ENCODE measurements at places on chromosomes 2 and 18. TPM values are rescaled to one million over a fixed set of nuclear protein-coding genes. Genes with fewer than 3 reads are reported as not detected.

DNA sequence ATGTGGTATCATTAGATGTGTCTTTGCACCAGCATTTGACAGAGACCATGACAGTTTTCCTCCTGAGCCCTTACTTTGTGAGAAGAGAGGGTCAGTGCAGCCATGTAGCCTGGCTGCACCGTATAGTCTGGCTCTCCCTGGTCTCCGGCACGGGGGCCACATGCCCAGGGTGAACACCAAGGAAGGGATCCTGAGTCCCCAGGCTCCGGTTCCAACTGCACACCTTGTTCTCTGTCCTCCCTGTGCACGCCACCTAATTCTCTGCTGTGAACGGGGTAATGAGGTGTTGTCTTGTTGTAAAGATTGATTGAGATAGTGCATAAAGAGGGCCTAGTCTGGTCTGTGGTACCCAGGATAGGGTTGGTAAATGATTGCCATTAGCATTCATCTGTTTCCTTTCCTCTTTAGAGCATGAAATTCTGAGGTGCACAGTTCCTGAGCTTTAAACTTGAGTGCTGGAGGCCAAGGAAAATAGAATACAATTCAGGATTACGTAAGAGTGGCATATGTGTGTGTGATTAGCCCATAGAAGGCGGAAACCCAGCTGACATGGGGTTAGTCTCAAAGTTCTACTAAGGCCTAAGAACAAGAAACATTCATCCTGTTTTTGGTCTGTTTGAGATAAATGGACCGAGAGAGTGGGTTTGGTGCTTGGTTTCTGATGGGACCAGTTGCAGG, 55.5 kb downstream of the NCK2 start:
- peaks cover 99% of the 10 kb centered on the region for H3K4me1 ChIP-seq
- H3K27me3 ChIP-seq: no peaks in the 10 kb centered on the region
- DNase-seq: no peak
- H3K27ac ChIP-seq: peak overlapping the region; percentile 97
- H3K4me3 ChIP-seq: peak overlapping the region; percentile 55

Gene INPP1
- total RNA-seq: 6.9 TPM

GRCh38 chr18:23337599-23338444, 115.3 kb upstream of the RIOK3 start:
- H3K27ac ChIP-seq: no peak overlapping the region
- no peak overlapping the region for H3K4me3 ChIP-seq
- no peak for DNase-seq
- no peaks in the 10 kb centered on the region for H3K4me1 ChIP-seq
- no peaks in the 10 kb centered on the region for H3K27me3 ChIP-seq

DNA sequence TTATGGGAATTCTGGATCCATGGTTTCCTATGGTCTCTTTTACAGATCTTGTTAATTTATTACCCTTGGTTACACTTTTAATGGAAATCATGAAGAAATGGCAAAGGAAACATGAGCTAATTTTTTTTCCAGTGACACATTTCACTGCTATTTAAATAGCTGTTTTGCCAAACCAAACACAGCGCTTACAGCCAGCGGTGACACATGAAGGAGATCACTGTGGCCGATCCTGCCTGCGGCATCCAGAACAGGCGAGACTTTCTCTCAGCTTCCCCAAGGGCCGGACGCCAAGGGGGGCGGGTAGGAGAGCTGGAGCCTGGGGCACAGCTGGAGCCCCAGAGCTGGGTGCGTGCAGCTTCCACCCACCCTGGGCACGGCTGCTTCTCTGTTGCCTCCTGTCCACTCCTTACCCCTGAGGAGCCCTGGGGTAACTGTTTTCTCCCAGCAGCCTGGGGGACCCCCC, 81.4 kb upstream of the PKDCC start:
- H3K27ac ChIP-seq: no peak overlapping the region
- no peak for DNase-seq
- H3K36me3 ChIP-seq: no peaks in the 10 kb centered on the region
- H3K27me3 ChIP-seq: peaks cover 9% of the 10 kb centered on the region
- H3K4me1 ChIP-seq: no peaks in the 10 kb centered on the region
- no peak overlapping the region for H3K4me3 ChIP-seq

DNA sequence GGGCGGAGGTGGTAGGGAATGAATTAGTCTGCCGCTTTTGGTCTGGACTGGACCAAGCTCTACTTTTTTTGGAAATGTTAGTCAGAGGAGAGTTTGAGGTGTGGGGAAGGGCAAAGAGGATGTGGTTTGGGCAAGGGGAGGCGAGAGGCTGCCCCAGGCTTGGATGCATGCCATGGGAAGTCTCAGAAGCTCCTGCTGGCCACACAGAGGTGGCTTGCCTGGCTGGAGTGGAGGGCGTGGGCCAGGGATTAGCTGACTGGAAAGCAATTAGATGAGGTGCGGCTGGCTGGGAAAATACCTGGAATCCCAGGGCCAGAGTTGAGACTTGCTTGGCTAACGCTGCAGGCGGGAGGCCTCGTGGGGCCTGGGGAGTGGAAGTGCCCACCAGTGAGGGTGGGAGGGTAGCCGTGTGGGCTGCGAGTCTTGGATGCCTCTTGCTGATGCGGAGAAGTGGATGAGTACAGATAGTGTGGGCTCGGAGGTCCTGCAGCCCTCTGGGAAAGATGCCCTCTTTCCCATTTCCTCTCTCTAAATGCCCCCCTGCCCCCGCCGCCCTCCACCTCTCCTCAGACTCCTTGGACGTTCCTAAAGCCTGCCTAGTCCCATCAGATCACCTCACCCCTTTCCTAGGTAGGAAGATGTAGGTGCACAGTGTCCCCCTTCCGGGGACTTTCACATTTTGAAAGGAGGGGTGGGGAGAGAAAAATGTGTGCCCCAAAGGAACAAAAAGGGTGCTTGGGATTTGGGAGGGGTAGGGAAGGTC, 117.6 kb downstream of the SMAD7 start:
- H3K4me1 ChIP-seq: peaks cover 84% of the 10 kb centered on the region
- peaks cover 8% of the 10 kb centered on the region for H3K36me3 ChIP-seq
- peak overlapping the region; percentile 74 for H3K4me3 ChIP-seq

Gene CTAGE1
- total RNA-seq: not detected

Gene CCDC68
- total RNA-seq: not detected

GRCh38 chr2:202377207-202377761, 1.2 kb downstream of the BMPR2 start:
- H3K36me3 ChIP-seq: no peaks in the 10 kb centered on the region
- DNase-seq: peak; percentile 24
- H3K27ac ChIP-seq: peak overlapping the region; percentile 84
- H3K27me3 ChIP-seq: peaks cover 10% of the 10 kb centered on the region
- peak overlapping the region; percentile 97 for H3K4me3 ChIP-seq
- H3K4me1 ChIP-seq: peaks cover 28% of the 10 kb centered on the region

- peaks cover 36% of the 10 kb centered on the region for H3K27me3 ChIP-seq
These were observed 6.5 kb downstream of the DIPK1C start for GRCh38 chr18:74450626-74451025.

Gene MOCOS
- total RNA-seq: 0.21 TPM

Gene OR6B2
- not detected for total RNA-seq

DNA sequence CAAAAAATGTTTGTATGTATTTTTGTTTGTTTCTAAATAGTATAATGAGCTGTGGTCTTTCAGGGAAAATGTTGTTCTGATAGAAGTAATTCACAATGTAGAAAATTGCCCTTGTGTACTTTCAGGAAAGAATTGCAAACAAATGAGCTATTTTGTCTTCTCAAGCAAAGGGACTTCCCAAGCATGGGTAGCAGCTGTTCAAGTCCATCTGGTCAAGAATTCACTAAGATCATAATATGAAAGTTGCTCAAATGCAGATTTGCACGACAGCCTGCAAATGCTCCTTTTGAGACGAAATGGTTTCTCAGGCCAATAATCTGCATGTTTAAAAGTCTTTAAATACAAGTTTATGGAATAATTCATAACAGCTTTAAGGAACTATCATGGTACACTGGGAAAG, 51.9 kb upstream of the HNMT start:
- H3K27ac ChIP-seq: no peak overlapping the region
- H3K4me1 ChIP-seq: no peaks in the 10 kb centered on the region
- DNase-seq: no peak
- H3K36me3 ChIP-seq: no peaks in the 10 kb centered on the region

DNA sequence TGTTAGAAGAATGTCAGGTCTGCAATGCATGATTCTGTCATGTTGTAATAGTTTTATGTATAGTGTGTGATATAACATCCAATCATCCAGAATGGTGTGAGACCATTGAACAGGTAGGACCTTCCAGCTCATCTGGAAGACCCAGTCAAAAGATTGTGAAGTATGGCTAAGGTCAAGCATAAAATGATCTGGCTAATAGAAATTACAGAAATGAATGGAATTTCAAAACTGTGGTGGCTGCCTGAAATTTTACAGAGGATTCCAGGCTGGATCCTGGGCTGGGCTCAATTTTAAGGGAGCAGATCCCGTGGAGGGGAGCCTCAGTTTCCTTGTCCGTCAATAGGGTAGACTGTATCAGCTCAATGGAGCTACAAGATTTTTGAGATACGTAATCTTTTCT, 39.1 kb downstream of the ACKR3 start:
- DNase-seq: no peak
- no peaks in the 10 kb centered on the region for H3K36me3 ChIP-seq
- no peak overlapping the region for H3K27ac ChIP-seq
- peaks cover 16% of the 10 kb centered on the region for H3K27me3 ChIP-seq

Gene PKP4
- total RNA-seq: 32.9 TPM

- H3K4me1 ChIP-seq: no peaks in the 10 kb centered on the region
- no peaks in the 10 kb centered on the region for H3K27me3 ChIP-seq
- no peak overlapping the region for H3K4me3 ChIP-seq
- no peak for DNase-seq
- peaks cover 8% of the 10 kb centered on the region for H3K36me3 ChIP-seq
These were observed 218.2 kb downstream of the ATAD2B start for GRCh38 chr2:23708771-23709170.

GRCh38 chr2:104772996-104773395, 80.9 kb upstream of the POU3F3 start:
- H3K4me3 ChIP-seq: no peak overlapping the region
- no peak for DNase-seq
- no peaks in the 10 kb centered on the region for H3K36me3 ChIP-seq
- no peak overlapping the region for H3K27ac ChIP-seq
- no peaks in the 10 kb centered on the region for H3K27me3 ChIP-seq

Gene CFAP65
- total RNA-seq: not detected

Gene FIGN
- total RNA-seq: not detected

DNA sequence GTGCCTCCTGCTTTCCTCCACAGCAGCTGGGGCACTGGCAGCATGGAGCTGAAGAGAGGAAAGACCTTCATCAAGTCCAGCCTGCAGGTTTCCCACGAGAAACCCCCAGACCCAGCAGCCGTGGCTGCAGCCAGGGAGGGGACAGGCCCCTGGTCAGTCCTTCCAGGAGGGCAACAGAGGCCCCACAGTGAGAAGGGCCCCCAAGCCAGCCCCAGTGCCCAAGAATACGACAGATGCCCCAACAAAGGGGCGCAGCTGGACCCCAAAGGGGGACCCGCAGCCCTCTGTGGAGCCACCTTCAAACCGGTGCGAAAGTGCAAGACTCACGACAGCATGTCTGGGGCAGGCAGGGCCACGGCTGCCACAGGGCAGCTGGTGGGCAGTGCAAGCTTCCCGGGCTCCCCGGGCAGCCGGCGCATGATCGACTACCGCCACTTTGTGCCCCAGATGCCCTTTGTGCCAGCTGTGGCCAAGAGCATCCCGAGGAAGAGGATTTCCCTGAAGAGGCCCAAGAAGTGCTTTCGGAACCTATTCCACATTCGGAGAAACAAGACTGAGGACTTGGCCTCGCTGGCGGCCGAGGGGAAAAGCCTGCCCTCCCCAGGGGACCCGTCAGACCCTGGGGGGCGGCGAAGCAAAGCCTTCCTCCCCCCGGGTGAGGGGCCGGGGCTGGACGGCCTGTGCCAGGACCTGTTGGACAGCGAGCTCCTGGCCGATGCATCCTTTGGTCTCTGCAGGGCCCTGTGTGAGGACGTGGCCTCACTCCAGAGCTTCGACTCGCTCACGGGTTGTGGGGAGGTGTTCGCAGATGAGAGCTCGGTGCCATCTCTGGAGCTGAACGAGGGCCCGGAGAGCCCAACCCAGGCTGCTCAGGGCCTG, 6.9 kb downstream of the AMER3 start:
- H3K27me3 ChIP-seq: peaks cover 4% of the 10 kb centered on the region
- H3K4me3 ChIP-seq: no peak overlapping the region
- H3K27ac ChIP-seq: no peak overlapping the region

- no peak for DNase-seq
- no peak overlapping the region for H3K4me3 ChIP-seq
- no peak overlapping the region for H3K27ac ChIP-seq
- peaks cover 10% of the 10 kb centered on the region for H3K36me3 ChIP-seq
- H3K4me1 ChIP-seq: peaks cover 25% of the 10 kb centered on the region
- peaks cover 12% of the 10 kb centered on the region for H3K27me3 ChIP-seq
These were observed 3.6 kb upstream of the MTHFD2 start for GRCh38 chr2:74194799-74195198.

DNA sequence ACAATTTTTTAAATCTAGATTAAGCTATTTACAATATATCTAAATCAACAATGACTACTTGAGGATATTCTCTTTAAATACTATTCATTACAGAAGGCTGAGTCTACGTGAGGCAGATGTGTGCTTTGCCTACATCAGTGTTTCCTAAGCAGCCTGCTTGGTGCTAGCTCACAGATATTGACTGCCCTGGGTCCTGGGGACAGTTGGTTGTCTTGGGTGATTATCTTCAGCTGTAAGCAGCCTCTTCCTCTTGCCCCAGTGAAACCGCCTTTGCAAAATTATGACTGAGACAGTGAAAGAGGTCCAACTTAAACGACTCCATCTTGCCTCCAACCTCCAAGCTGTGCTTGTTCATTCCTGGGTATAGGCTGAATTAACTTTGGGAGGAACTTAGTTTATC, 39.6 kb upstream of the CCDC88A start:
- no peak for DNase-seq
- H3K4me3 ChIP-seq: no peak overlapping the region
- H3K4me1 ChIP-seq: no peaks in the 10 kb centered on the region
- no peak overlapping the region for H3K27ac ChIP-seq
- peaks cover 7% of the 10 kb centered on the region for H3K27me3 ChIP-seq
- H3K36me3 ChIP-seq: no peaks in the 10 kb centered on the region

Gene MAPK4
- not detected for total RNA-seq

DNA sequence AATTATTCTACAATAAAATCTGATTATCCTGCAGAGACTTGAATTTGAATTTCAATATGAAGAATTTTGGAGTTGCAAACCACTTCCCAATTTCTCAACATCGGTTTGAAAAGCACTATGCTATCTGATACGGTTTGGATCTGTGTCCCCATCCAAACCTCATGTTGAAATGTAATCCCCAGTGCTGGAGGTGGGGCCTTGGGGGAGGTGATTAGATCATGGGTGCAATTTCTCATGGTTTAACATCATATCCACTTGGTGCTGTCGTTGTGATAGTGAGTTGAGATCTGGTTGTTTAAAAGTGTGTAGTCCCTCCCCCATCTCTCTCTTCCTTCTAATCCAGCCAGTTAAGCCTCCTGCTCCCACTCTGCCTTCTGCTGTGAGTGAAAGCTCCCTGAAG, 205.7 kb downstream of the NBAS start:
- peaks cover 35% of the 10 kb centered on the region for H3K36me3 ChIP-seq
- no peak for DNase-seq
- H3K27me3 ChIP-seq: no peaks in the 10 kb centered on the region
- no peak overlapping the region for H3K4me3 ChIP-seq
- H3K27ac ChIP-seq: no peak overlapping the region

Measured in activated CD8-positive, alpha-beta T cell treated with anti-CD3 and anti-CD28 coated beads, Interleukin-2, amount 10 ng/mL, durations not matched to agents 7 days and 5 days (primary cell).